ENCODE measurements at places on chromosomes 2 and 18.

- DNase-seq: no peak
Observed at GRCh38 chr2:13046557-13047165, 329.9 kb downstream of the TRIB2 start.

- DNase-seq: no peak
Observed at GRCh38 chr2:226638576-226638975, 161.0 kb downstream of the IRS1 start.

GRCh38 chr2:223383315-223383714 is 218.8 kb downstream of the SCG2 start:
- no peak for DNase-seq

DNA sequence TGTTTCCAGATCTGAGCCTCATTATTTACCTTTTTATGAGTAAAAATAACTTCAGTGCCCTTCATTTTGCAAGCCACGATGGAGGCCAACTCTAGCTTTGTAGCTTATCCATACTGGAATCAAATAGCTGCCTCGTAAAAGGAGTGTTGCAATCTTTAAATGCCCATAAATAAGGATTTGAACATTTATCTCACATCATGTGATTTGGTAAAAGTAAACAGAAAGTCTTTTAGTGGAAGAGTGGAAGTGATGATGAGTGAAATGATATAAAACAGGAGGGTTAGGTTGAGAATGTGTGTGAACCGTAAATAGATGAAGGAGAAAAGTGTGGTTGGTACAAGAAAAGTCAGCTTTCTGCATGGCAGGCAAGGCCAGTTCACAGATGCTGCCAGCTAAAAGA is 348.9 kb downstream of the OSR1 start:
- no peak for DNase-seq

DNA sequence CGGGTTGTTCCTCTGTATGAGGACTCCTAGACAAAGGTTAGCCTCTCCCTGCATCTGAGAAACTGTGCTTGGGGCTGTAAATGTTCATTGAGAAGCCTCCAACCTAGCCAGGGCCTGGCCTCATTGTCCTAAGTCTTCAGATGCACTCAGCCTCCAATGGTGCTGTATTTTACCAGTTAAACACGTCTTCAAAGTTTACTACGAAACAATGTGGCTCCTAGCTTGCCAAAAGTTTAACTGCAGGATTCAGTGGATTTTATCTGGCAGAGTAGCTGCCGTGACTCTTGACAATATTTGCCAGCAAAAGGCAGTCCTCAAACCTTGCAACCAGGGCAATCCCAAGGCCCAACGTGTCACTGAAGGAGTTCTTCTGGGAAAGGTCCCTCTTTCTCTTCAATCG is 1.1 kb downstream of the PID1 start:
- no peak for DNase-seq

GRCh38 chr18:71036783-71037182 is 747.9 kb downstream of the SOCS6 start:
- DNase-seq: no peak
